Activated CD8-positive, alpha-beta memory T cell treated with anti-CD3 and anti-CD28 coated beads for 24 hours (primary cell): ENCODE measurements at places on chromosomes 3 and 15.
A peak's percentile ranks its signal among the peaks of the same experiment; 100 is the strongest.

DNA sequence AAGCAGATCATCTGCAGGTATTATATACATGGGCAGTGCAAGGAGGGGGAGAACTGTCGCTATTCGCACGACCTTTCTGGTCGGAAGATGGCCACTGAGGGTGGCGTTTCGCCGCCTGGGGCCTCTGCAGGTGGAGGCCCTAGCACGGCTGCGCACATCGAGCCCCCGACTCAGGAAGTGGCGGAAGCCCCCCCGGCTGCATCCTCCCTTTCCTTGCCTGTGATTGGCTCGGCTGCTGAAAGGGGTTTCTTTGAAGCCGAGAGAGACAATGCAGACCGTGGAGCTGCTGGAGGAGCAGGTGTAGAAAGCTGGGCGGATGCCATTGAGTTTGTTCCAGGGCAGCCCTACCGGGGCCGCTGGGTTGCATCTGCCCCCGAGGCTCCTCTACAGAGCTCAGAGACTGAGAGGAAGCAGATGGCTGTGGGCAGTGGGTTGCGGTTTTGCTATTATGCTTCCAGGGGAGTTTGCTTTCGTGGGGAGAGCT is 639 bp downstream of the MKRN3 start:
- DNase-seq, result peak; percentile 57

GRCh38 chr3:149727656-149728055 is 24.6 kb downstream of the COMMD2 start:
- DNase-seq, result no peak

- DNase-seq, result no peak
Measured at GRCh38 chr3:10322352-10322710, 1.4 kb upstream of the SEC13 start.

DNA sequence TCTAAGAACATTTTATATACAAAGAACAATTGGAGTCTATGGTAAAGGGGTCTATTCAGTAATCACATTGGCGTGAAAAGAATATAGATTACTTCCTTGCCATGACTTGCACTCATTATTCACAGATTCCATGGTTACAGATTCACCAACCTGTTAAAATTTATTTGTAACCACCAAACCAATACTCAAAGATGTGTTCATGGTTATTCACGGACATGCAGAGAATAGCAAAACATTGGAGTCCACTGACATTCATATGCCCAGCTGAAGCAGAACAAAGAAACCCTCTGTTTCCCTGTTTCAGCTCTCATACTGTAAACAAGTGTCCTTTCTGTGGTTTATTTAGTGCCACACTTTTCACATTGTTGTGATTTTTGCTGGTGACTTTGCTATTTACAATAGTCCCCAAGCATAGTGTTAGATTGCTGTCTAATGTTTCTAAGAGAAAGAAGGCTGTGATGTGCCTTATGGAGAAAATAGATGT is 185.8 kb upstream of the TTC14 start:
- no peak for DNase-seq

GRCh38 chr3:171991166-171991565 is 48.2 kb upstream of the FNDC3B start:
- no peak for DNase-seq

GRCh38 chr3:105944721-105945120 is 75.9 kb upstream of the CBLB start:
- DNase-seq, result no peak
